ENCODE measurements at places on chromosomes 7 and 10.

GRCh38 chr10:86440874-86441843, 74.6 kb upstream of the GRID1 start:
- DNase-seq = no peak

DNA sequence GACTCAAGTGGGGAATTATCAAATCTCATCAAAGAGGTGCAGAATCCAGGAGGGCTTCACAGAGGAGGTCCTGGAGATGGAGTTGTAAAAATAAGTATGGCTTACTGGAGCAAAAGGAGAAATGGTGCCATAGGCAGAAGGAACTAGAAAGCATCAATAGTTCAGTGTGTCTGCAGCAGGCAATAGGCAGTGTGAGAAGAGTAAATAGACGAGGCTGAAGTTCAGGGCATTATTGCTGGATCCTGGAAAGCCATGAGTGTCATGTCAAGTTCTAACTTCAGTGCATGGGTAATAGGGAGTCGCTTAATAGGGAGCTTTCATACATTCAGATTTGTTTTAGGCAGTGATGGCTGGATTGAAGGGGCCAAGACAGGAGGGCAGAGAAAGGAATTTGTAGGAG, 39.3 kb downstream of the CYP26A1 start:
- no peak for DNase-seq

- no peak for DNase-seq
Measured at GRCh38 chr7:74030861-74031260, 2.9 kb downstream of the ELN start.

- DNase-seq = no peak
Measured at GRCh38 chr10:65430979-65431378, 1494.9 kb upstream of the LRRTM3 start.

- DNase-seq = no peak
Measured at GRCh38 chr10:115941361-115941771, 331.6 kb downstream of the GFRA1 start.

DNA sequence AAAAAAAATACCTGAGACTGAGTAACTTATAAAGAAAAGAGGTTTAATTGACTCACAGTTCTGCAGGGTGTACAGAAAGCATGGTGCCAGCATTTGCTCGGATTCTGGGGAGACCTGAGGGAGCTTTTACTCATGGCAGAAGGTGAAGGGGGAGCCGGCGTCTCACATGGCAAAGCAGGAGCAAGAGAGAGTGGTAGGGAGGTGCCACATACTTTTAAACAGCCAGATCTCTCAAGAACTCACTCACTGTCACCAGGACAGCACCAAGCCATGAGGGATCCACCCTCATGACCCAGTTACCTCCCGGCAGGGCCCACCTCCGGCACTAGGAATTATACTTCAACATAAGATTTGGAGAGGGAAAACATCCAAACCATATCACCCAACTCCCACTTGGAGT, 25.8 kb downstream of the MSRB2 start:
- no peak for DNase-seq

- DNase-seq = no peak
Measured at GRCh38 chr10:62652114-62652513, 152.4 kb upstream of the ADO start.

- DNase-seq = no peak
Measured at GRCh38 chr10:28684986-28685580, 7.8 kb downstream of the BAMBI start.

DNA sequence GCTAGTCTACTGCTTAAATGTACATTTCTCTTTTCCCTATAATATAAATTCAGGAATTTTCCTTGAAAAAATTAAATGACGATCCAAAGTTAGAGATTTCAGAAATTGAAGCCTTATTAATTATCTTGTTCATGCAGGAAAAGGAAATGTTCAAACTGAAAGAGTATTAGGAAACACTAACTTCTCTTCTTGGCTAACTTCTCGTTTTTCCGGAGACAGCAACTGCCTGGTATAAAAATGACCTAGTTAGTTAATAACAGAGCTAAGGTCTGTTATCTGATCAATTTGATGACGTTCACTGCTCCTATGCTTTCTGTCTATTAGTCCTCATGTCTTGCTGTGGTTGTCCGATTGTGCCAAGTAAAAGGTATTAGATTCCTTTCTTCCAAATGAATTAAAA, 212.5 kb downstream of the DGKB start:
- no peak for DNase-seq

- DNase-seq = no peak
Measured at GRCh38 chr10:119807960-119808697, 64.5 kb downstream of the MCMBP start.

DNA sequence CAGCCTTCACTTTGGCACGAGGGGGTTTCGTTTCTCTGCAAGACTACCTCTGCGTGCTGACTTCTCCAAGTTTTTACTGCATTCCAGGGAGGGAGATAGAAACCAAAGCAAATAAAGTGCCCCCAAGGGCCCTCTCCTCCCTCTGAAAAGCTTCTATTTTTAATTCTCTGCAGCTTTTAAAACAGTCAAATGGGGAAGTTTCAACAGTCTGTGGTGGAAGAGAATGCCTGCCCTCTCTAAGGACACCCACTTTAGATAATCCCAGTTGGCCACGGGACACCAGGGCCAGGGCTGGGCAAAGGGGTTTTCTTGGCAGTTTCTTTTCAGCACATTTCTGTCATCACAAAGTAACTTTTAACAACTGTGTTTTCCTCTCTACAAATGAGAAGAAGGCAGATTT, 386.7 kb upstream of the NPVF start:
- no peak for DNase-seq

DNA sequence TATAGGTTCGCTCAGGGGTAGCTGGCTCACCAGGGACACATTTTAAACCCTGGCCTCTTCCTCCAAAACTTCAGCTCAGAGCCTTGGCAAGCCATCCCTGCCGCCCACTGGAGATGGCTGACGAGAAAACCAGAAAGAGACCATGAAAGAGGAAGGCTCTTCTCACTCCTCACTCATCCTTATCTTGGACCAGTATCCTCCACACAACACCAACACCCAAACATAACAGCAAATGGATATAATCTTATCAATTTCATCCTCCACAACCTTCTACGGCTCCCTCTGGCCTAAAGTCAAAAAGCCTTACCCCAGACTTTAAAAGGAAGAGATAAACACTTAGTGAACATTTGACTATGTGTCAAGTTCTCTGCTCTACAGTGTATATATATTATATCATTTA, 26.9 kb downstream of the DLG5 start:
- DNase-seq = no peak

All from activated CD4-positive, alpha-beta T cell treated with anti-CD3 and anti-CD28 coated beads, Interleukin-2, amount 50 U/mL, for 1 hour (primary cell).